ENCODE measurements at places on chromosomes 12 and 14.

DNA sequence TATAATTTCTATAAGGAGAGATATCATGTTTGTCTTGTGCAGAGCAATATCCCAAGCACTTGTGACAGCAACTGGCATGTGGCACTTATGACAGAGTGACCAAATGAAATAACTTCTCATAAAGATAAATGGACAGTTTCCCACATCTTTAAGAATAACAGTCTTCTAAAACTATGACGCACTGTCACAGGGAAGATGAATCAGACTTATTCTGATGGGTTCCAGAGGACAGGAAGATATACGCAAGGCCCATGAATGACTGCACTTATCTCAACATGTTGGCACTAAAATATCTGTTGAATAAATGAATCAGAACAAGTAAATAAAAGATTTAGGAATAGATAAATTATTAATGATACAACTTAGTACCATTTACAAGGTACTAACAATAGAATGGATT, 465.8 kb upstream of the SYT1 start:
- no peak for DNase-seq

DNA sequence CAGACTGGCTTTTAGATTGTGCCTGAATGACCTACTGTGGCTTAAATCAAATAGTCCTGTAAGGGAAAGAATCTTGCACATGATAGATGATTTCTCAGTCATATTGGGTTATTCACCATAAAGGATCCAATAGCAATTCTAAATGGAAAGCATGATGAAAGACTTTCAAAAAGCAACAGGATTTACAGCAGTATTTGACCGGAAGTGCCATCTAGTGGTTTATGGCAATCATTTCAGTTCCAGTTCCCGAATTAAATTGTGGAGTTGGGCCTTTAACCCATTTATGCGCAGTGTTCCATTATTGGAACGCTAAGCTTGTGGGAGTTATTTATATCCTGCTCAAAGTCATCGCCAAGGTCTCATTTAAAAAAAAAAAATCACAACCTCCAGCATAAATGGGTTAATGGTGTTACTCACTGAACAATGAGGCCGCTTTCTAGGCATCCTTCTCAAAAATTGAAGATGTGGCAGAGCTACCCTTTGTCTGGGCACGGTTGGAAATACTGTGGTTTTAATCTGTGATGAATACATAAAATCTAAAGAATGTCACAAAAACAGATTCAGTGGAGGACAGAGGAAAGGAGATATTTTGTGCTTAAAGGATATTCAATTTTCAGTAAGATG, 60.8 kb upstream of the REP15 start:
- DNase-seq, result no peak

- no peak for DNase-seq
Observed at GRCh38 chr14:93051600-93052546, 63.9 kb downstream of the ITPK1 start.

- no peak for DNase-seq
Observed at GRCh38 chr14:101404426-101405170, 156.7 kb upstream of the DIO3 start.

DNA sequence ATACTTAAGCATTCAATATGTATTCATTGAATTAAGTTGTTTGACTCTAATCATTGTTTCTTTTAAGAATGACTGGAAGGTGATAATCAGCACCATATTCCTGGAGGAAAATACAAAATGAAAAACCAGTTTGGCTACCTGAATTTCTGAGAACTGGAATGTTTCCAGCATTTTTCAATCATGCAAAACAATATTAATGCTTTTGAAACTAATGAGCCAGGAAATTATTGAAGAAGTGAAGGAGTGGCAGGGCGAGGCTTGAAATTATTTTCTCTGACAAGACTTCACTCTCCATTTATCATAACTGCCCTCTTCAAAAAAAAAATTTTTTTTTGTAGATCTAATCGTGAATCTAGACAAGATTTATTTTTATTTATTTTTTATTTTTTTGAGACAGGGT, 19.0 kb downstream of the TMEM19 start:
- DNase-seq, result no peak

- no peak for DNase-seq
Observed at GRCh38 chr12:89192429-89192828, 159.9 kb downstream of the DUSP6 start.

GRCh38 chr14:59020382-59020781, 168.1 kb upstream of the DAAM1 start:
- no peak for DNase-seq

DNA sequence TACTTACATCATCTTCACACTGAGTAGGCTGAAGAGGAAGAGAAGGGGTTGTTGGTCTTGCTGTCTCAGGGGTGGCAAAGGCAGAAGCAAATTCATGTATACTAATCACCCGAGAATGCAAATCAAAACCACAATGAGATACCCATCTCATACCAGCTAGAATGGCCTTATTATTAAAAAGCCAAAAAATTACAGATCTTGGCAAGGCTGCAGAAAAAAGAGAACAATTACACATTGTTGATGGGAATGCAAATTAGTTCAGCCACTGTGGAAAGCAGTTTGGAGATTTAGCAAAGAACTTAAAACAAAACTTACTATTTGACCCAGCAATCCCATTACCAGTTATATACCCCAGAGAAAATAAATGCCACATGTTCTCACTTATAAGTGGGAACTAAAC, 154.9 kb downstream of the SEC23A start:
- no peak for DNase-seq

- no peak for DNase-seq
Observed at GRCh38 chr12:124236625-124237031, 58.3 kb upstream of the RFLNA start.

DNA sequence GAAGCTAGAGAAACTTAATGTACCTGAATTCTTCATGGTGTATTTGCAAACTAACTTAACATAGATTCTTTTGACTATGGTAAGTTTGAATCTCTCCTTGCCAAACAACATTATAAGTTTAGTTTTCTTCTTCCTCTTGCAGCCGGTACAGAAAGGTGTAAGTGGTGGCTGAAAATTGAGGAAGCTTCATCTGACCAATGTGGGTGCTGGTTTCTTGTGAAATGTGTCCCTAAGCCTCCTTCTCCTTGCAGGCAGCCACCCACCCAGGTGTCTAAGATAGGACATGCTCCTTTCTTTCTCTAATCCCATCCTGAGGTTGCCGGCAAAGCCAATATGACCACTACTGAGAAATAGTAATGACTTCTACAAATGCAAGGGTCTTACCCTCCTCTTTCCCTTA, 20.6 kb downstream of the GSG1 start:
- no peak for DNase-seq

GRCh38 chr12:107513184-107513583, 172.4 kb upstream of the PWP1 start:
- DNase-seq, result no peak

GRCh38 chr12:96879301-96879700, 27.8 kb upstream of the NEDD1 start:
- DNase-seq, result no peak

DNA sequence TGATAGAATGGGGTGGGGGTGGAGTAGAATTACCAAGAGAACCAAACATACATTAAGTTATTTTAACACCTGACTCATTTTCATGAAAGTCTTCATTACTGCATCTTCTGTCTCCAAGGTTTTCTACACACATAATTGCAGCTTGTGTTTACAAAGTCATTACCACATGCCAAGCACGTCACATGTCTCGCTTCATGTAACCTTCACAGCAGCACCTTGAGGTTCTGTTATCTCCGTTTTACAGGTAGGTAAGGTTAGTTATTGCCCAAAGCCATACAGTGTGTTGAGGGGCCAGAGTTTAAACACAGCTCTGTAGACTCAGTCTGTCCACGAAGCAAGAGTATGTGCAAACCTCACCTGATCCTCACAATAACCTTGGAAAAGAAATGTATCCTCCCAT, 64.3 kb upstream of the RBM19 start:
- no peak for DNase-seq

- no peak for DNase-seq
Observed at GRCh38 chr12:53325511-53326061, 4.2 kb upstream of the AAAS start.

DNA sequence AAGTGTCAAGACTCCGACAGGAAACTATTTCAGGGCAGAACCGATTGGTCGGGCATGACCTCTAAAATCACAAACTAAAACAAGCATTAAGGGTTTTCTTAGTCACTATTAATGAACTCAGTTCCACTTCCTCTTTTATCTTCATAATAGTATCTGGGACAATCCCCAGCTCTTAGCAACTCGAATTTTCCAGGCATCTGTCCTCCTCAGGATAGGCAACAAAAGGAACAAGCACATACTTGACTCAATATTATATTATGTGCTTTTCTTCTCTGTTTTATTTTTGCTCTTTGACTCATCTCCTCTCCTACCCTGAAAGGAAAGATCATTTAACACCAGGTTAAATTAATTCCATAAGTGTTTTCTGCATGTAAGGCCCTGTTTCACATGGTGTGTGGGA, 638.3 kb upstream of the TBX3 start:
- DNase-seq, result no peak

GRCh38 chr12:16347391-16348298, at the start of gene MGST1:
TSS of gene MGST1 (plus strand) at chr12:16347645. CDS start at chr12:16354253, 6,608 bp downstream.
- no peak for DNase-seq

GRCh38 chr12:52614381-52615207, 3.8 kb downstream of the KRT73 start:
- no peak for DNase-seq

- no peak for DNase-seq
Observed at GRCh38 chr12:79841878-79842265, 93.0 kb downstream of the PPP1R12A start.

DNA sequence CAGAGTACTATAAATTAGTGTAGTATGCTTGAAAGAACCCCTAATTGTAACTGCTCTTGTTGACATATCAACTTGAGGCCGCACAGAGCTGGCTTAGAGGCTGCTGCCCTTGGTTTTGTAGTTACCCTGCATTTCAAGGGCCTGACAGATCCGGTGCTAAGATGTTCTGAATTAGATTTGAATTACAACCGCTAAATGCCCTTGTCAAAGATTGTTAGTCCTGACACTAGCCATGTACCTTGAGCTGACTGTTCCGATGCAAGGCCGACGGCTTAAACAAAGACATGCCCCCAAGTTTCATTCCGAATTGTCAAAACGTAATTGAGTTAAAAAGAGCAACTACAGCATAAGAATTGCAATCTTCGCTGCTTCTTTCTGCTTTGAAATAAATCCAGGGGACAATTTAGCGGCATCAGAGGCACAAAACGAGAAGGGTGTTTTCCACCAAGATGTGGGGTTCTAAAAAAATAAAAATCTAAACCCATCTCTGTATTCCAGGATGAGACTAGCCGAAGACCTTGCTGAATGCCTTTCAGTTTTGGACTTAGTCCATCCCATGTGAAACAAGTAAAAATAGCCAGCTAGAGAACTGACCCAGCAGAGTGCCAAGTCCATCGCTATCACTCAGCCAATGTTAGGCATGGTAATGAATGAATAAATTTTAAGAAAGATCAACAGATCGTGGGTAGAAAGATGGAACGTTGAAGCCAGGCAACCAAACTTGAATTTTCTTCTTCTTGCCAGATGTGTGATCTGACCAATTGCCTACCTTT, 148.7 kb downstream of the DICER1 start:
- no peak for DNase-seq

DNA sequence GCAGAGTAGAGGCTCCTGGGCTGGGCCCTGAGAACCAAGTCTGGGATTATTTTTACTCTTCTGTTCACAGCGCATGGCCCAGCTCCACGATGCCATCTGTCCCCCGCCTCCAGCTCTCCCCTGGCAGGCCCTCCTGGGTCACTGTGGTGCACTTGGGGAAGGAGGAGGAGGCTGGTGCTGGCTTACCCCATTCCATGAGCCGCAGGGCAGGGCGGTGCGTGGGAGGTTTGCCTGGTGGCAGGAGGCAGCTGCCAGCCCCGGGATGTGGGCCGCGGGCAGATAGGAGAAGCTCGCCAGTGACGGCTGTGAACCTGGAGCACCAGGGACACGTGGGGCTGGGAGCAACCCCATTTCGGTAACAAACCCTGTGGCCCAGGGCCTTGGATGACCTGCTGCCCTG, 23.2 kb downstream of the TEAD4 start:
- DNase-seq, result no peak

- no peak for DNase-seq
Observed at GRCh38 chr14:73591690-73592449, at the start of gene ACOT4. TSS of gene ACOT4 (plus strand) at chr14:73591873. CDS start at chr14:73591960, 87 bp downstream.

DNA sequence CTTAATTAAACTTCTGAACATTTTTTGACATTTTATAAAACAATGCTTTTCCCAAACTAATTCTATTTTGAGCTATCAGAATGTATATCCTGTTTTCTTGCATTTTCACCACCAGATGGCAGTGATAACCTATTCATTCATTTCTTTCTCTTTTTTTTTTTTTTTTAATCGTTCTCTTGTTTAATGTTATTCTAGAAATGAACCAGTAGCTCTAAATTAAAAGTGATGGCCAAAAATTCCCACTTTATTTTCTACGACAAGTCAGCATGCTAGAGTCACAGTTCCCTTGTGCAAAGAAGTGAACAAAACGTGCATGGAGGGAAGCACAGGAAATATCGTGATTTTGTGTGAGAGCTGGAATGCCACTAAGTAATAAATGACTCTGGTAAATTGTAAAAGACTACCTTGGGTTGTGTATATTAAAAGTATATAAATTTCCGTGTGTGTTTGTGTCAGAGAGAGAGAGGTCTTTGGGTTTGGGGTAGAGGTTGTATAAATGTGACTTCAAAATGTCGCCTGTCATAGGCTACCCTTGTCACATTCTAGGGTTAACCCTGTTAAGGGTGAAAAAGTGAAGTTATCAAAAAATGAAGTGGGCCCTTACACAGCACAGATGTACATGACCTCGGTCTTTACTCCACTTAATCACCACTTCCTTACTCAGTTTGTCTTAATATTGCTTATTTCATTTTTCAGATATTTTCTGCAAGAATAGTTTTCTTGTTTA, 40.4 kb upstream of the LDHB start:
- no peak for DNase-seq

GRCh38 chr12:47004634-47005033, 74.8 kb upstream of the PCED1B start:
- no peak for DNase-seq

- DNase-seq, result no peak
Observed at GRCh38 chr14:67580336-67581171, 19.5 kb downstream of the PIGH start.

DNA sequence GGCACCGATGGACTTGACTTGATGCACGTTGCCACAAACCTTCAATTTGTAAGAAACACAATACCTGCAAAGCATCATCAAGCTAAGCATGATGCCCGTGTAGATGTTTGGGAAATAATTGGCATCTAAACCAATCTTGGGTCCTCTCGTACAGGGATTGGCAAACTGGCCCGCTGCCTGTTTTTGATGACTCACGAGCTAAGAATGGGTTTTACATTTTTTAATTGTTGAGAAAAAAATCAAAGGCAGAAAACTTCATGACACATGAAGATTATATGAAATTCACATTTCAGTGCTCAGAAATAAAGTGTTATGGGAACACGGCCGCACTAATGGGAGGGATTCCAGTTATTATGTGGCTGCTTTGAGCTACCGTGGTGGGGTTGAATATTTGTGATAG, 10.9 kb downstream of the MTA1 start:
- DNase-seq, result no peak

- DNase-seq, result no peak
Observed at GRCh38 chr14:103361867-103362266, 23.3 kb upstream of the MARK3 start.

- no peak for DNase-seq
Observed at GRCh38 chr12:9124383-9125031, 8.8 kb upstream of the A2M start.

- DNase-seq, result no peak
Observed at GRCh38 chr12:94203796-94204195, 55.4 kb downstream of the PLXNC1 start.
